ENCODE measurements at places on chromosomes 11 and 22. TPM values are rescaled to one million over a fixed set of nuclear protein-coding genes. Genes with fewer than 3 reads are reported as not detected.

DNA sequence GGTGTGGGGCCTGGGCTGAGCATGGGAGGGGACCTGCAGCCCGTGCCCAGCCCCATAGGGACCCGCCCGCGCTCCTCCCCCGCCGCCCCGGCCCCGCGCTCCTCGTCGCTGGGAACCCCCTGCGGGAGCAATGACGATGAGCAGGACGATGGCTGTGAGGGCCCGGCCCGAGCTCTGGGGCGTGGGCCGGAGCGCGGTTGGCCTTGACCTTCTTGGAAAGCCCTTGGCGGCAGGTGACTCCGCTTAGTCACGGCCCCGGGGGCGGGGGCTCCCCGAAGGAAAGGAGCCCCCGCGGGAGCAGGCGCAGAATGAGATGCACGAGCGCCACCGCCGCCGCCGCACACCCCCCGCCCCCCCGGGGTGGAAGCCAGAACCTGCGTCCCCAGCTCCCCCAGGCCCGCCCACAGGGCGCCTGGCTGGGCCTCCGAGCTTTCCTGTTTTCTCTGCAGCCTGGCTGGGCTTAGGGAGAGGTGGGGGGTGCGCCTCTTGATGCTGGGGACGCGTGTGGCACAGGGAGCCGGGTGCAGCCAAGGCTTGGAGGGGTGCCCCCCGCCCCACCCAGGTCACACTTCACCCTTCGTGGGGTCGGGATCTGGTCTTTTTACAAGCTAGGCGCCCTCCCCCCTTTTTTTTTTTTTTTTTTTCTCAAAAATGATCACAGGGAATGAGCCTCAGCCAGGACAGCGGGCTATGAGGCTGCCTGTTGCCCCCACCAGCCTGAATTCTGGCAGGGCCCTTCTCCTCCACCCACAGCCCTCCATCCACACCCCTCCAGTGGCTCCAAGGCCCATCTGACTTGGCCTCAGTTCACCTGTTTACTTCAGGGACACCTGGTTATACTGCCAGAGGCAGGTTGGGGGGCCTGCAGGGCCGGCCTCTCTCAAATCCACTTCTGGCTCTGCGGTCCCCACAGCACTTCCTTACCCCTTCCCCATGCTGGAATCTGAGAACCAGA lies 17.9 kb downstream of the CRELD2 start:
- DNase-seq, result peak; percentile 93

DNA sequence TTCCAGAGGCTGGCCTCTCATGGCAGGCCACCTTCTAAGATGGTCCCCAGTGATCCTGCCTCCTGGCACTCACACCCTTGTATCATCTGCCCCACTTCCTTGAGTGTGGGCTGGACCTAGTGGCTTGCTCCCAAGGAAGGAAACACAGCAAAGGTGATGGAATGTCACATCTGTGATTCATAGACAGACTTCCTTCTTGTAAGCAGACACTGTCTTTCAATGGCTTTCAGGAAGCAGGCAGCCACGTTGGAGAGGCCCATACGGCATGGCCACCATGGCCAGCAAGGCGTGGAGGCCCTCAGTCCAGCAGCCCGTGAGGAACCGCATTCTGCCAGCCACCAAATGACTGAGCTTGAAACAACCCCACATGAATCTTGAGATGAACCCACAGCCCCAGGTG lies 11.3 kb downstream of the LMO1 start:
- no peak for DNase-seq

DNA sequence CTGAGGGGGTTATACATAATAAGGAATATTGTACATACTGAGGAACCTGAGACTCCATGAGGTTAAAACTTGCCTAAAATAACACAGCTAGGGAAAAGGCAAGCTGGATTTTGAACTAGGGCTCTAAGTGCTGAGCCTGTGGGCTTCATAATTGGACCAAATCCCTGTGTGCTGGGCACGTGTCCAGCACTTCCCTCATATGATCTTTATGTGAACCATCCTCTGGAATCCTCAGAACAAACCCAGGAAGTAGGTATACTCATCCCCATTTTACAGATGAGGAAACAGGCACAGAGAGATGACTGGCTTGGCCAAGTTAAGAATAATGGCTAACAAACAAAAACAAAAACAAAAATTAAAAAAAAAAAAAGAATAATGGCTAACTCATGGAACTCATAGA lies 14.9 kb downstream of the RTN4RL2 start:
- no peak for DNase-seq

- no peak for DNase-seq
These were observed 3.7 kb downstream of the PHRF1 start for GRCh38 chr11:579830-580601.

- DNase-seq, result no peak
These were observed 191.5 kb upstream of the BLID start for GRCh38 chr11:122307476-122308035.

DNA sequence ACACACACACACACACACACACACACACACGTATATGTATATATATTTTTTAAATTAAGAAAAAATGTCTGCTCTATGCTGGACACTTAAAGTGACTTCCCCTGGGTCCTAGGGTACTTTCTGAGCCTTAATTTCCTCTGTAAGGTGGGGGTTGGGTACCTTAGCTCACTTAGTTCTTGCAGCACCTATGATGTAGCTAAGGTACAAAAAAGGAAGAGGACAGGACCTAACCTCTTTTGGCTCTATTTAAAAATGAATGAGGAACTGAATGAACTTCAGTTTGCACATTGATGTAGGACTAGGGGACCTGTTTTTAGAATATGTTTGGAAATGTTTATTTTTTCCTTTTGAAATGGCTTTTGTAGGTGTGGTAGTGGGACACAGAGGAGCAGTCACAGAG lies 11.1 kb downstream of the SREBF2 start:
- DNase-seq, result no peak

DNA sequence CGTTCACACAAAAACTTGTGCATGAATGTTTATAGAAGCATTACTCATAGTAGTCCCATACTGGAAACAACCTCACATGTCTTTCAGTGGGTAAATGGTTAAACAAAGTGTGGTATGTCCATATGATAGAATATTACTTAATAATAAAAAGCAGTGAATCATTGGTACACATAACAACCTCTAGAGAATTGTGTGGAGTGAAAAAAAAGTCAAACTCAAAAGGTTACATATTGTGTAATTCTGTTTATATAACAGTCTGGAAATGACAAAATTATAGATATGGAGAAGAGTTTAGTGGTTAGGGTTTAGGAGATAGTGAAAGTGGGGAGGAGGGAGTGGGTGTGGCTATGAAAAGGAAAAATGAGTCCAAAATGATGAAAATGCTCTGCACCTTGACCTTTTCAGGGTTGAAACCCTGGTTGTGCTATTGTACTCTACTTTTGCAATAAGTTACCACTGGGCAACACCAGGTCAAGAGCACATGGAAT lies 243.4 kb upstream of the DDI1 start:
- DNase-seq, result no peak

- DNase-seq, result no peak
These were observed 327.6 kb upstream of the CCDC90B start for GRCh38 chr11:83613767-83614121.

GRCh38 chr11:65617136-65617850 lies 1.7 kb downstream of the PCNX3 start:
- DNase-seq, result no peak

- DNase-seq, result peak; percentile 51
These were observed 781 bp downstream of the SIDT2 start for GRCh38 chr11:117179048-117179999.

Gene CBLIF
- not detected for total RNA-seq

GRCh38 chr11:2316169-2316962 lies 14.6 kb downstream of the TSPAN32 start:
- DNase-seq, result no peak

GRCh38 chr11:21082853-21083252 lies 413.5 kb downstream of the NELL1 start:
- DNase-seq, result no peak

Gene MS4A15
- total RNA-seq, result not detected

- DNase-seq, result no peak
These were observed 40.0 kb downstream of the BTG4 start for GRCh38 chr11:111472228-111472627.

Gene APOA1
- not detected for total RNA-seq

DNA sequence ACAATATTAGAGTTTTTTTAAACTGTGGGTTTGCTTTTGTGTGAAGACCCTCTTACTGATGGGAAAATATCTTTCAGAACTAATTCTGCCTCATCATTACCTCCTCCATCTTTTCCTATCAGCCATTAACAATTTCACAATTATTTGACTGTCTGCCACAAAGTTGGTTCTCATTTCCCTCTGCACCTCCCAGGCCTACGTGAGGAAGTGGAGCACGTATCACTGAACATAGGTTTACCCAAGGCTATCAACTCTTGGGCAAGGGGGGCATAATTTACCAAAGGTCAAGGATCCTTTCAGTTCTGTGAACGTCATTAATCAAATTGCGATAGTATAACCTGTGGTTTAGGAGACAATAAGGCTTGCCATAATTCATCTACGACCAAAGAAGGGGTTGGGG lies 60.0 kb downstream of the LIF start:
- DNase-seq, result no peak

GRCh38 chr11:125494031-125494360 lies 2.1 kb downstream of the FEZ1 start:
- no peak for DNase-seq

Gene OR5P2
- total RNA-seq, result not detected

DNA sequence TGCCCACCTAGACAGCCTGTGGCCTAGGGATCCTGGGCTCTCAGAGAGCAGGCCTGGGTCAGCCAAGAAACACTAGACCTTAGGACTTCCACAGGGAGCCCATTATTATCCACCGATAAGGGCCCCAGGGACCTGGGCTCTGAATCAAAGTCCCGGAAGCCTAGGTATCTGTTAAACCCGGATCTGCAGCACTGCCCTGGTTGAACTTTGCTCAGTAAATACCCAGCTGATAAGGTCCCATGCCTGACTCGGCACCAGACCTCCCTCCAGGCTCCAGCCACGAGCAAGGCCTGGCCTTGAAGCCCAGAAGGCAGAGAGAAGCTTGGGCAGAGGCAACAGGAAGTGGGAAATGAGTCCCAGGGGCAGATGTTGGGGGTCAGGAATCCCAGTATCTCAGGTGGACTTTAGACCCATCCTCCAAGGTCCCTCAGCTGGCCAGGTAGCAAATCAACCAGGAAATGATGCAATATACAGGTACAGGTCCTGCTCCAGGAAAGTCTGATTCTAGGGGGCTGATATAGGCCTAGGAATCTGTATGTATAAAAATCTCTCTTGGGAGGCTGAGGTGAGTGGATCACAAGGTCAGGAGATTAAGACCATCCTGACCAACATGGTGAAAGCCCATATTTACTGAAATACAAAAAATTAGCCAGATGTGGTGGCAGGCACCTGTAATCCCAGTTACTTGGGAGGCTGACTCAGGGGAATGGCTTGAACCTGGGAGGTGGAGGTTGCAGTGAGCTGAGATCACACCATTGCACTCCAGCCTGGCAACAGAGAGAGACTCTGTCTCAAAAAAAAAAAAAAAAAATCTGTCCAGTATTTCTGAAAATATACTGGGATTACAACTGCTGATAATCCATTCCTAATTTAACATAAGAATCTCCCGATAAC lies 18.7 kb downstream of the POU2AF1 start:
- DNase-seq, result no peak

DNA sequence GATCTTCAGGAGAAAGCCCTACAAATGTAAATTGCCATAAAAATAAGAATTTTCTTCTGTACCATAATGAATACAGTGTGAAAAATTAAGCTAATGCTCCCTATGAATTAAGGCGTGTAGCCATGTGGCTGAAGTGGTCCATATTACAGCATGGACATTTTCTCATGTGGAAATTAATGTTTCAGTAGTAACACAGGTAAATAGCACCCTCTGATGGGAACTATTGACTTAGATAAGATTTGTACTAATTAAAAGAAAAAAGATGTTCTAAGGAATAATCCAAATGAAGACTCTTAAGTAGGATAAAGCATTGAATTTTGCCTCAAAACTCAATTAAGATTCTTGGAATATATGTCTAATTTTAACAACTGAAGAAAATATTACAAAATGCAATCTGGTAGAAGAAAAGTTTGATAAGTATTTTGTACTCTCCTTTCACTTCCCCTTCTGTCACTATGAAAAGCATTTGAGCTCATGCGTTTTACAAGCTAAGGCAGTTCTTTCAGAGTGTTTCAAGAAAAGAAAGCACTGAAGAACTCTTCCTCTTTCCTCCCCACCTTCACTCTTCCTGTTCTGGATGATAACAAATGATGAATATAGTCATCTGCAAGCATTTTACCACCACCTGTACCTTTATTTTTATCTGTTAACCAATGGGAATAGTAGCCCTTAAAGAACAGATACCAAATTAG lies 9.9 kb upstream of the OR8D2 start:
- DNase-seq, result no peak

DNA sequence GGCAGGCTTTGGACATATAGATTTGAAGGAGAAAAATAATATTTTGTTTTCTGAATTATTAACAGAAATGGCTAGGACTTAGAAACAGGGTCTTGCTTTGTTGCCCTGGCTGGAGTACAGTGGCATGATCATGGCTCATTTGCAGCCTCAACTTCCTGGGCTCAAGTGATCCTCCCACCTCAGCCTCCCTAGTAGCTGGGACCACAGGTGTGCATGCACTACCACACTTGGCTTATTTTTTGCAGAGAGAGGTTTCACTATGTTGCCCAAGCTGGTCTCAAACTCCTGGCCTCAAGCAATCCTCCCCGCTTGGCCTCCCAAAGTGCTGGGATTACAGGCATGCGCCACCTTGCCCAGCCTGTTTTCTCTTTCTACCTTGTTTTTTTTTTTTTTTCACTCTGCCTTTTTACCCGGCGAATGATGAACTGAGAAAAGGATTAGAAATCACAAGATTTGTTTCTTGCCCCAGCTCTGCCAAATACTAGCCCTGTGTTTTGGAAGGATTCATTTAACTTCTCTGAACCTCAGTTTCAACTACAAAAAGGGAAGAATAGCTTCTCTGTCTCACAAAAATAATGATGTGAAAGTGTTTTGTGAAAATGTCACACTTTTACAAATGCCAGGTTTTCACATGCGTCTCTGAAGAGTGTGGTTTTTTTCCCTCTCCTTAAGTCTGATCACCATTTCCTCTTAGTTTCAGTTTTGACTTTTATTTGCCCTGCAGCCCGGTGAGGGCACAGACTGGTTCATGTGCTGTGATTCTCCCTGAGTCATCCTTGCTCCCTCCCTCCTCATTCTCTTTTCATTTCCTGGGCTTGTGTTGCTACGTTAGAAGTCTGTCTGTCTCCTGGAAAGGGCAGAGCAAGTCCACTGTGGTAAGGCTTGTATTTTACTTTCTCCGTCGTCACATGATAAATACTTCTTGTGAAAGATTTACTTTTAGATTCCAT lies 67.7 kb downstream of the BCL2L13 start:
- DNase-seq, result peak; percentile 10

DNA sequence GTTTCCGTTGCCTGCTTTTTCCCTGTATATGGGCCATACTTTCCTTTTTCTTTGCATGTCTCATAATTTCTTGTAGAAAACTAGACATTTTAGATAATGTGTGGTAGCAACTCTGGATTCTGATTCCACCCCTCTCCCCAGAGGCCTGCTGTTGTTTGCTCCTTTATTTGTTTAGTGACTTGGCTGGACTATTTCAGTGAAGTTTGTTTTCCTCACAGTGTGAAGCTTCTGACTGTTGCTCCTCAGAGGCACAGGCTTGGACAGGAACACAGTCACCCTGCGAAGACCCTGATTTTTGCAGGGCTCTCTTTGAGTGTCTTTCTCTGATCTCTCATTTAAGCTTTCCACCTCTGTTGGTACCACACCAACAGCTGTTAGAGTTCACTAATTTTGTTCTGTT lies 72.5 kb downstream of the SWAP70 start:
- no peak for DNase-seq

Gene FOSL1
- 2.7 TPM for total RNA-seq

GRCh38 chr11:3134651-3135480 lies 30.2 kb downstream of the OSBPL5 start:
- no peak for DNase-seq

- DNase-seq, result no peak
These were observed 3.4 kb upstream of the FADS1 start for GRCh38 chr11:61820174-61820573.

Measured in CD4-positive, CD25-positive, alpha-beta regulatory T cell (primary cell).